ENCODE measurements at places on chromosomes 12 and 14.

DNA sequence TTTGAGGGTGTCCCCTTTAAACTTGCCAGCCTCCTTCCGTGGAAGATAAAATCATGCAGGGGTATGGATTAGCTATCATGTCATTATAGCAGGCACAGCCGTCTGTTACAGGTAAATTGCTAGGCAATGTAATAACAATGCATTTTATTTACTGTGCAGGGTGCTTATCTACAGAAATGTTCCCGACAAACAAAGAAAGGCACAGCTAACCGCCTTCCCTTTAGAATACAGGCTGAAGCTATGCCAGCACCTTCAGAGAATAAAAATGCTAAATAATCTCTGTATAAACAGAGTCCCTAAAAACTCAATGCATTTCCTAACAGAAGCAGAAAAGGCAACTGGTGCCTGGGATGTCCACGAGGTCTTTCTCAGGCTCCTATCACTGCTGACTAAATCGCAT lies 239.2 kb downstream of the SPTSSA start:
- DNase-seq = no peak

DNA sequence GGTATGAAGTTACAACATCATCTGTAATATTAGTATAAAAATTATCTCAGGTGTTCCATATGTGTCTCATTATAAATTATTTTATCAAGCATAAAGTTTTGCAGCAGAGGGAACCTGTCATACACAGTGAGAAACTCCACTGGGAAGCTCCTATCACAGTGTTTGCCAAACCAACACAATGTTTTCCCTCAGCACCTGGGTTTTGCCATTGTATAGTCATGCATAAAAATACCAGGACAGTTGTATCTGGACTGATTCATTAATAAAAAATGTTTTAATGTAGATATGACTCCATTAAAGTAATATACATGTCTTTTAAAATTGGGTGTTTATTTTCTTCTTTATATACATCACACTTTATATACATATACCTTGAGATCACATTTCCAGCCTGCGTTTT lies 56.6 kb downstream of the METTL25 start:
- no peak for DNase-seq

GRCh38 chr14:99324291-99324690 lies 52.3 kb upstream of the BCL11B start:
- peak; percentile 77 for DNase-seq

GRCh38 chr12:124786061-124786964 lies 77.4 kb downstream of the SCARB1 start:
- no peak for DNase-seq

DNA sequence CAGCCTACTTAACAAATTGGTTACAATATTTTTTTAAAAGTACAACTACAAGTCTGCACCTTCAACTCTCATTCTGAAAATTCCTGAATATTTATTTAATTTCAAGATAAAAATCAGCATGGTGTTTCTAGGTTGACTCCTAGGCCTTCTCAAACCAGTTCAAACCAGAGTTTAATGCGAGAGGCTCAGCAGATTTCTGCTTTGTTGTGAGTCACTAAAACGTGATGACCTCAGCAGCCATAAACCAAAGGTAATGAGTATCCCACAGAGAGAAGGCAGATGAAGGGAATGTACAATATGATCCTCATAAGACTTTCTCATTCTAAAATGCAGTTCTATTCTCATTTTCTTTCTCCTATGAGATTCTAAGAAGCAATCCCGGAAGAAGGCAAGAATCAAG lies 1.5 kb downstream of the PRDM4 start:
- no peak for DNase-seq

DNA sequence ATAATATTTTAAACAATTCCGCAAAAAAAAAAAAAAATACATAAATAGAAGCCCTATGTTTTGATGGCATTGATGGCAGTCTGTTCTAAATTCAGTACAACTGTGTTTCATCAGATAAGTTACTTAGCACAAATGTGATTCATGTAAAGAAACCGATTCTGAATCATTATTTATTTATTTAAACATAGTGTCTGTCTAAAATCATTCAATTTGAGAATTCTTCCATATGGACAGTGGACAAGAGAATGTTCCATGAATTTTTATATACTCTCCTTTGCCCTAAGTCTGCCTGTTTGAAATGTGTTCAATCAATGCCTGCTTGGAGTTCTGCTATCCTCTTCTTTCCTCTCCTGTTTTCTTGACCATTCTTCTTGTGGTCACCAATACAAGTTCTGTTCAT lies 126.5 kb downstream of the PDE3A start:
- no peak for DNase-seq

- no peak for DNase-seq
Measured at GRCh38 chr12:71710276-71711125, 24.6 kb downstream of the TMEM19 start.

DNA sequence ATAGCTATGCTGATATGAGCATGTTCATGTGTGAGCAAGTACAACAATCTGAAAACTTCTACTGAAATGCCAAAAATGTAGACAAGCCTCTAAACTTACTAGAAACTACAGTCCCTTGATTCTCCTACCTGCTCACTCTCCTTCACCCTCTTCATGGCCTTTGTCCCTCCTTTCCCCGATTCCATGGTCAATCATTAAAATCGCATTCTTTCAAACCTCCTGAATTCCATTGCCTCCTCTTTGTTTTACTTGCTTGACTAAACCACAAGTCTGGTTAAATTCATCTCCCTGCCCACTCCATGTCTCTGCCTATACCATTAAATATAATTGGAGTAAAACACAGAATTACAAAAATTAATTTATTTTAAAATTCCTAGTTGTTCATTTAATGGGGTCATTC lies 33.0 kb upstream of the SSTR1 start:
- DNase-seq = no peak

DNA sequence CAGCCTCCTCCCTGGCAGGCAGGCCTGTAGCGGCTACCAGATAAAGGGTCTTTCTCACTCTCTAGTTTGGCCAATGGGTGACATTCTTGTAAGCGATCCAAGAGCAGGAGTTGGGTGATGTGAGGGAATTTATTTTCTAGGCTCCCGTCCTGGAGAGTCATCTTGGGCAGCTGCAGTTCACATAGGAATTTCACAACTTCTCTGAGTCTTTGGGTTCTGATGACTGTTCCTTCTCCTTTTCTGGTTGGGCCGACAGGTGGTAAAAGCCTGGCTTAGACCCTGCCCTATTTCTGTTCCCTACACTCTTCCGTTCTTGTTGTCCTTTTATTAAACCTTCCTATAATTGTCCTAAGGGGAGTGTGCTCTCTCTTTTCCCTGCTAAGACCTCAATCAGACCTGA lies 42.6 kb upstream of the POC1B start:
- no peak for DNase-seq

- no peak for DNase-seq
Measured at GRCh38 chr14:54792288-54792687, 110.3 kb downstream of the GCH1 start.

- DNase-seq = no peak
Measured at GRCh38 chr12:46661110-46661845, 164.5 kb downstream of the SLC38A4 start.

GRCh38 chr14:84988357-84988756 lies 541.6 kb upstream of the FLRT2 start:
- DNase-seq = no peak

DNA sequence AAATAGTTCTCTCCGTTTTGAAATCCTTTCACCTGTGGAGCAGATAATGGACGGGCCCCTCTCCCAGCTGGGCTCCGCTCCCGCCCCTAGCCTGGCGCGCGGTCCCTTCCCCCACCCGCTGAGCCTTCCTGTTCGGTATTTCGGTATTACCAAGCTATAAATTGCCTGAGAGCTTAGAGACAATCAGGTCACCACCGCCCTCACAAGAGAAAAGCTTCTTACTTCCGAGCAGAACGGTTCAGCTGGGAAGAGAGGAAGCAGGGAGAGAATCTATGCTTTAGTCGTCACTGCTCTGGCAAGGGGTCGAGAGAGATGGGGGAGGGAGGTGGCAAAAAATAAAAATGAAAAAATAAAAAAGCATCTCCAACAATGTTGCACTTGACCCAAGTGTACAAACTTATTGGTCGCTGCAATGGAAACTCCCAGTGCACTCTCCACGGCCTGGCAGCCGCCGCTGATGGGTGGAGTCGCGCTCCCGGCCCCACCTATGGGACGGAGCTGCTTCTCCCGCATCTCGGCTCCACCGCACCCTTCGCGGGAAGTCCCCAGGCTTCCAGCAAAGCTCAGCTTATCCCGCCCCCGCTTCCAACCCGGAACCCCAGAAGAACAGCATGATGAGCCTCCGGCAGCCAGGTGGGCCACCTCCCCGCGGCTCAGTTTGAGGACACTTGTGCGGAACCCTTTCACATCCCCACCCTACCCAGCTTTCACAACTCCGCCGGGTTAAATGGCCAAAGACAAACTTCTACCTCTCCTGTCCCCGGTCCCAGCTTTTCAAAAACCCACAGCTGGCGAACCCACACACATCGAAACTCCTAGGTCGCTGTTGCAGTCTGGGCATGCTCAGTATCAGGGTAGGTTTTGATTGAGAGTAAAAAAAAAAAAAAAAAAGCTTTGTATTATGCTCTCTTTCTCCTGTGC lies 832 bp upstream of the SYT1 start:
- peak; percentile 83 for DNase-seq

DNA sequence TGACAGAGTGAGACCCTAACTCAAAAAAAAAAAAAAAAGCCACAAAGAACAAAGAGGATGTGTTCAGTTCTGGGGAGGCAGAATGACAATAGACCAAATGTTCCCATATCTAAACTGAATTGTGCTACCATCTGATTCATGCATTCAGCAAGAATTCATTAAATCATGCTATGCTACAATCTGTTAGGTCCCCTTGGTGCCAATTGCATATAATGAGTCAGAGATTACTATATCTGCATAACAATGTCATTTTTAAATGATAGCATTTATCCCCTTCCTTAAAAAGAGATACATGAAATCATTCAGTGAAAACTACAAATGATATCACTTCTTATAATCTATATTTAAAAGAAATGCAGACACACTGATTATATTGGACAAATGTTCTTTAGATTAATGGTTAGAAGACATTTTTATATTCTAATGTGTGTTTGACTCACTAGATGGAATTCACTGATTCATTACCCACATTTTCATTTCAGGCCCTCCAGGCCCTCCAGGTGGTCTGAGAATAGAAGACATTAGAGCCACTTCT lies 207.6 kb upstream of the PDZRN4 start:
- no peak for DNase-seq

GRCh38 chr12:21566223-21566906 lies 38.3 kb downstream of the GYS2 start:
- DNase-seq = no peak

DNA sequence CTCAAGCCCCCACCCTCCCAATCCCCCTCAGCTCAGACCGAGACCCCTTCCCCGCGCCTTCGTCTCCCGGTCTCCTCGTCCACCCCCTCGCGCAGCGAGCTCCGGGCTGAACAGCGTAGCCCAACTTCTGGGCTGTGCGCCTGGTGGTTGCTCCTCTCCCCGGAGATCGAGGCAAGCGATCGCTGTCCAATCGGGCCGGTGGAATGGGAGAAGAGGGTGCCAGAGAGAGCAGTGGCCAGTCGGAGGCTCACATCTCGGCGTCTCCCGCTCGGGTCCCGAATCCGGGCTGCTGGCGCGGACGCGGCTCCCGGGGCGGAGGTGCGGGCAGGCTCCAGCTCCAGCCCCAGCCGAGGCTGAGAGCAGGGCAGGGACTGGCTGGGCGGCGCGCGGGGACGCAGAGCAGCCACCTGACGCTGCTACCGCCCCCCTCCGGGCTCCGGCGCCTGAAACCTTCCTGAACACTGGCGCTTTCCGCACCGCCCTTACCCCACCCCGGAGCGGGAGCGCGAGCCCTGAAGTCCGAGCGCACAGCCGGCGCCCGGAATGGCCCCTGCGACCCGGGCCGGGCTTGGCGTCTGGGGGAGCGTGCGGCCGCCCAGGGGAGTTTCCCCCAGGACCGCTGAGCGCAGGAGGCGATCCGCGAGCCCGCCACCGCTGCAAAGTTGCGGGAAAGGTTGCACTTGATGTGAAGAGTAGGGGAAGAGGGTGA lies 508 bp upstream of the KCNH5 start:
- no peak for DNase-seq

- no peak for DNase-seq
Measured at GRCh38 chr14:21575661-21576060, 4.2 kb downstream of the OR10G3 start.

GRCh38 chr12:25744313-25744712 lies 191.2 kb upstream of the LMNTD1 start:
- DNase-seq = no peak

DNA sequence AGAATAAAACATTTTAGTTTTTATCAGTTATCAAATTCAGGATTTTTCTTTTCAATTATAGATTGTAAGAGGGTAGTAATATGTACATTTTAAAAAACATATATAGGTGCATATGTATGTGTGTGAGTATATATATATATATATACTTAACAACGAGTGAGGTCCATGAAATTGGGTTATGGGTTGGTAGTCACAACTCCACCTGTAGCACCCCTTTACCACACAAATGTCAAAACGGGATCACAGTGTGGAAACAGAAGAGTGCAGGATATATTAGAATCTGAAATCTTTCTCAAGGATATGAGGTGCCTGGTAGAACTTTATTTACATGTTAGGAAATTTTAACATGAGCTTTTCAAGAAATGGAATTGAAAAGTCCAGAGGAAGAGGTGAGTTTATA lies 31.3 kb downstream of the MIA2 start:
- DNase-seq = no peak

- no peak for DNase-seq
Measured at GRCh38 chr14:69876848-69877306, 2.3 kb upstream of the SMOC1 start.

GRCh38 chr14:38964630-38965029 lies 138.4 kb downstream of the SEC23A start:
- no peak for DNase-seq

DNA sequence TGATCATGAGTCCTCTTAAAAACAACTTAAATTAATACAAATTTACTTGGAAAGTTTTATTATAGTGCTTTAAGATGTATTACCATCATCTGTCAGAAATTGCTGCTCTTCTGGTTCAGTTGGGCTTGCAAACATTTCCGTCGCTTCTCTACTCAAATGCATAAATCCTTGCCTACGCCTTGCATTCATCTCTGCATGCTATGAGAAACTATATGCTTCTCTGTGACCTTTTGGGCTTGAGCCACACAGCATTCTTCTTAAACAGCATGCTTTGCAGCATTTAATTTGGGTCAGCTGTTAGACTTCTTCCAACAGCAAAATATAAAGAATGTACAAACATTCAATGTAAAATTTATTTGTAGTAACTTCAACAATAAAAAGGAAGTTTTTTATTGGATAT lies 305.7 kb upstream of the FLRT2 start:
- DNase-seq = no peak

DNA sequence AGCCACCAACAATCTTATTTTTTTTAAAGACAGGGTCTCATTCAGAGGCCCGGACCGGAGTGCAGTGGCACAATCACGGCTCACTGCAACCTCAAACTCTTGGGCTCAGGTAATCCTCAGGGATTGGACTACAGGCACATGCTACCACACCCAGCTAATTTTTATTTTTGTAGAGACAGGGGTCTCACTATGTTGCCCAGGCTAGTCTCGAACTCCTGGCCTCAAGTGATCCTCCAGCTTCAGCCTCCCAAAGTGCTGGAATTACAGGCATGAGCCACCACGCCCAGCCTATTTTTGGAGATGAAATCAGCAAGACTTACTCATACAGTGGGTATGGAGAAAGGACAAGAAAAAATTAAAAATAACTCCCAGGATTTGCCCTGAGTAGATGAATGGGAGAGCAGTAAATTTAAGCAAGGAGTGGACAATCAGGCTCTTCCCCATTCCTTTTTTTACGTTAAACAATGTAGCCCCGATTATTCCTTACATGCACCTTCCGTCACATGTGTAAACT lies 13.2 kb downstream of the FMNL3 start:
- no peak for DNase-seq

GRCh38 chr14:28608851-28609828 lies 157.4 kb upstream of the FOXG1 start:
- DNase-seq = no peak

- DNase-seq = no peak
Measured at GRCh38 chr12:16323010-16323409, 24.4 kb upstream of the MGST1 start.
